Activated B cell treated with CpG ODN at 0.5 μM for 24 hours (primary cell): ENCODE measurements at places on chromosomes 6 and 20. TPM values are rescaled to one million over a fixed set of nuclear protein-coding genes. Genes with fewer than 3 reads are reported as not detected.
A peak's percentile ranks its signal among the peaks of the same experiment; 100 is the strongest.

The RHAG gene
- not detected in 2 replicates for total RNA-seq

The CRISP2 gene
- total RNA-seq, result not detected in 2 replicates

The TXNDC5 gene
- total RNA-seq, result 68.2 TPM in 2 replicates

The BTNL2 gene
- not detected in 2 replicates for total RNA-seq

The NKX2-2 gene
- total RNA-seq, result not detected in 2 replicates

The POPDC3 gene
- not detected in 2 replicates for total RNA-seq

- no peak overlapping the region for H3K4me3 ChIP-seq
- peaks cover 21% of the 10 kb centered on the region for H3K27me3 ChIP-seq
- no peak for DNase-seq
- no peaks in the 10 kb centered on the region for H3K4me1 ChIP-seq
Measured at GRCh38 chr20:45672765-45673164, 2.7 kb upstream of the WFDC11 start.

DNA sequence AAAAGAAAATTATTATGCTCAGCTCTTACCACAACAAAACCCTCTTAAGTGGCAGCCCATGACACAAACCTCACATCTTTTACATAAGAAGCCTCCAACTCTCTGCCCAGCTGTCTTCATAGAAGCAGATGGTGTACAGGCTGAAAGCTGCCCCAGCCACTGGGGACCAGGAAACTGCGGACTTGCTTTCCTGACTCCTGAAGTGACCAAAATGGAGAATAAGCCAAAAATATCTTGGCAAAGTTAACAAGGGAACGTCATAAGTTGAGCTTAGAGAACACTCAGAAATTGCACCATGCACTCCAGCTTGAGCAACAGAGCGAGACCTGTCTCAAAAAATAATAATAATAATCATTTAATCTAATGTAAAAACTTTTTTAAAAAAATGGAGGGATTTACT lies 160.3 kb upstream of the CDYL start:
- no peaks in the 10 kb centered on the region for H3K36me3 ChIP-seq
- no peaks in the 10 kb centered on the region for H3K4me1 ChIP-seq
- peaks cover 7% of the 10 kb centered on the region for H3K27me3 ChIP-seq

- no peaks in the 10 kb centered on the region for H3K4me1 ChIP-seq
- H3K27ac ChIP-seq, result no peak overlapping the region
- DNase-seq, result no peak
- no peaks in the 10 kb centered on the region for H3K27me3 ChIP-seq
- H3K4me3 ChIP-seq, result no peak overlapping the region
Measured at GRCh38 chr6:37320646-37321045, 33.1 kb upstream of the RNF8 start.

- no peaks in the 10 kb centered on the region for H3K36me3 ChIP-seq
- no peak overlapping the region for H3K4me3 ChIP-seq
- H3K27ac ChIP-seq, result no peak overlapping the region
Measured at GRCh38 chr20:12504779-12505178, 504.0 kb upstream of the SPTLC3 start.

DNA sequence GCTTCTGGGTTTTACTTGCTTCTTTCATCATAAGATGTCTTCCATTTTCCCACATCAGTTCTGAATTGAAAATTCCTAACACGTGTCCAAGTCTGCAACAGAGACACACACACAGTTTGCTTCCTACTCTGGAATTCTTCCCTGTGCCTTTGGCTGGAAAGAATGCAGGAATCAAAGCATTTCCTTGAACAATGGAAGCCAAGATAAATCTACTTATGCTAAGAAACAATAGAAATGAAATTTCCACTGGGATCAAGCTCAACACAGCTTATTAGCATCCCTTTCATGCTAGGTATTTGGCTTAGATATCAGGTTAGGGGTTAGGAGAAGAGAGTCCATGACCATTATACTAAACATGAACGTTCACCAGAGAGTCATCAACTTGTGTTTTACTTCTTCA lies 101.1 kb upstream of the SCAF8 start:
- peaks cover 18% of the 10 kb centered on the region for H3K27me3 ChIP-seq
- no peak overlapping the region for H3K4me3 ChIP-seq
- peaks cover 3% of the 10 kb centered on the region for H3K36me3 ChIP-seq
- H3K27ac ChIP-seq, result no peak overlapping the region
- DNase-seq, result no peak

- DNase-seq, result no peak
- H3K27ac ChIP-seq, result no peak overlapping the region
Measured at GRCh38 chr20:17910828-17911294, 57.7 kb downstream of the SNX5 start.

DNA sequence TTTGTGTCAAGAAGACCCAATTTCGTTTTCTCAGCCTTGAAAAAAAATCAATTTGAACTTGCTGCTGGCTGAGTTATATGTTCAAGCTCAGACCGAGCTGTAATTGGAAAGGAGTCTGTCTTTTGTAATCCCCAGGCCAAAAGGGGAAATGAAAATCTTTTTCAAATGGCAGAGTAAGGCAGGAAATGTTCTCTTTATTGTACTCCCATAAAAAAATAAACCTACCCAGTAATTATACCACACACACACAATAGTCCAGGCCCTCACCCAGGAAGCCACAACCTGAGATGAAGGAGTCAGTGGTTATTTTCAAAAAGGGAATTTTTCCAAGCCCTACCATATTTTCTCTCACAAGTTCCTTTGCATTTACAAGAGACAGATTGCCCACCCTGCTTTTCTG lies 45.3 kb downstream of the CLIC5 start:
- H3K4me1 ChIP-seq, result peaks cover 11% of the 10 kb centered on the region
- no peak overlapping the region for H3K4me3 ChIP-seq
- DNase-seq, result no peak
- no peaks in the 10 kb centered on the region for H3K27me3 ChIP-seq

DNA sequence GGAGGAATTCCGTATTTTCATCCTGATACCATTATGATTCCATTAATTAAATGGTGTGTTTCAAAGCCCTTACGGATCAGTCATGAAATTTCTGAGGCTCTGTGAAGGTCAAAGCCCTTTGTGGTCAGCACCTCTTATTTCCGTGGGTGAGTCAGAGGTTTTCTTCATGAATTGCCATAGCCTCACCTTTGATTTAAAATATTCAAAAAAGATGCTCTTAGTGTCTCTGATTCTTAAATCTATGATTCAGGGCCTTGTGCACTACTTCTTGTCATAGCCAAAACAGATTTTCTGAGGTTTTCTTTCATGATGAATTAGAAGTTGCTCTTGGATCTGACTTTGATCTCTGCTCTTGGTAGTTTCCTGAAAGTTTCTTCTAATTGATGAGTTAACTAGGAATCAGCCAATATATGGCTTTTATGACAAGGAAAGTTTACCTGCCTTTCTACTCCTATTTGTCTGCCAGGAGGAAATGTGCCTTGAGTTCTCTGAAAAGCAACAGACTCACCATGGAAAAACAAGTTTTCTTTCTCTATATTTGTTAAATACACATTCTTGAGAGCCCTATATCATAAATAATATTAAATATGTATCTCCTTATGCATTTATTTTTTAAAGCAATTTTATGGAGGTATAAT lies 613.0 kb downstream of the UTRN start:
- no peak for DNase-seq
- H3K4me3 ChIP-seq, result no peak overlapping the region
- H3K36me3 ChIP-seq, result peaks cover 2% of the 10 kb centered on the region

DNA sequence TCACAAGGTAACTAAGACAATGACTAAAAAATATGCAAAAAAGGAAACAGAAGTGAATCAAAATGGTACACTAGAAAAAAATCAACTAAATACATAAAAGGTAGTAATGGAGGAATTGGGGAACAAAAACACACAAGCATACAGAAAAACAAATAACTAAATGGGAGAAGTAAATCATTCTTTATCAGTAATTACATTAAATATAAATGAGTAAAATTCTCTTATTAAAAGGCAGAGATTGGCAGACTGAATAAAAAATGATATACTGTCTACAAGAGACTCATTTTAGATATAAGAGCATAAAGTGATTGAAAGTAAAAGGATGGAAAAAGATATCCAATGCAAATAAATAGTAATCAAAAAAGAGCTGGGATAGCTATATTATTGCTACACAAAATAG lies 39.4 kb upstream of the VEGFA start:
- no peak overlapping the region for H3K27ac ChIP-seq
- H3K36me3 ChIP-seq, result peaks cover 1% of the 10 kb centered on the region
- no peak for DNase-seq
- no peak overlapping the region for H3K4me3 ChIP-seq

- no peaks in the 10 kb centered on the region for H3K4me1 ChIP-seq
- H3K27me3 ChIP-seq, result peaks cover 12% of the 10 kb centered on the region
- no peak overlapping the region for H3K4me3 ChIP-seq
Measured at GRCh38 chr6:31375699-31376098, 18.7 kb upstream of the HLA-B start.

DNA sequence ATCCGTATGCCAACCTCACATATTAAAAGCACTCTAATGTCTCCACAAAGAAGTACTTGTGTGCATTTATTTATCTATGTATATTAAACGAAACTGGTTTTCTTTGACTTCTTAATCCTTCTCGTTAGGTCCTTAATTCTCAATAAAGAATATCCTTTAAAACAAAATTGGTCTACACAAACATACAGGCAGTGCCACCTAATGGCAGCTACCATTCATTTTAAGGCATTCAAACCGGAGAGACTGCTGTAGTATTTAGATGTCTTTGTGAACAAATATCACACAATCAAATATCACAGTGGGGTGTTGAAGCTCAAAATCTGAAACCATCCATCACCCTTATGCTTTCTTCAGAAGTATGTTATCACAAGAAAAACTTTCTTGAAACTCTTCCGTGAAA lies 96.6 kb upstream of the IRAK1BP1 start:
- no peaks in the 10 kb centered on the region for H3K4me1 ChIP-seq
- H3K4me3 ChIP-seq, result no peak overlapping the region
- no peaks in the 10 kb centered on the region for H3K36me3 ChIP-seq
- DNase-seq, result no peak
- H3K27me3 ChIP-seq, result no peaks in the 10 kb centered on the region

- no peak overlapping the region for H3K27ac ChIP-seq
- no peak for DNase-seq
- H3K4me3 ChIP-seq, result no peak overlapping the region
- peaks cover 32% of the 10 kb centered on the region for H3K27me3 ChIP-seq
- H3K36me3 ChIP-seq, result peaks cover 2% of the 10 kb centered on the region
Measured at GRCh38 chr6:159161839-159162238, 7.4 kb upstream of the FNDC1 start.

DNA sequence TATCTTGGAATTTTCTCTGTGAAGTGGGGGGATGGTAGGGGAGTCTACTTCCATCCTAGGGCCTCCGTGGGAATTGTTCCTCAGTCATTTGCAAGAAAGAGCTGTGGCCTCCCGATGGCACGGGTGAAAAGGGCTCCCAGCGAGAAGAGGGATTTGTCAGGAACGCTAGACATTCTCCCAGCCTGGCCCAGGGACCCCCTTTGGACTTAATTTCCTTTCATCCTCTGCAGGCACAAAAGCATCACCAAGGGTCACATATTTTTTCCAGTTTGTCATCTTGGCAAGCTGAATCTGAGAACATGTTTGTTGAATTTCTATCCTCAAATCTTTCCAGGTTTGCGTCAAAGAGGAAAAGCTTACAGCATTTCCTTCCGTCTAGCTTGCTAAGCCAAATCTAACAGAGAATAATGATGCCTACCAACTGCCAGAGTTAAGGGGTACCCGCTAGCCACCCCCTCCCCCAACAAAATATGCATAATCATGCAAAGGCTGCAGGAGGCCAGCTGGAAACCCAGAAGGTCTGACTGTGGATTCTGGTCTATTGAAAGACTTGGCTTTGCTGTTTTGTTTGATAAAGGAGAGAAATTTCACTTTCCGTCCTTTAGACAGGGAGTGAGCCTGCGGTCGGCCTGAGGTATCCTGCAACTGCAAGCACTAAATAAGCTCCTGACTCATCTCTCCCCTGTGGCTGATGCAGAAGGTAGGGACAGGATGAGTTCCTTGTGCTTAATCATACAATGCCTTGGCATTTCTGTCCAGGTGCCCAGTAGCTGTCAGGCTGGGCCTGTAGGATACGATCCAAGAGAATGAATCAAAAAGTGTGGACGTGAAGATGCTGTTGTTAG lies 23.1 kb downstream of the PSMG4 start:
- H3K36me3 ChIP-seq, result peaks cover 5% of the 10 kb centered on the region
- no peaks in the 10 kb centered on the region for H3K27me3 ChIP-seq
- DNase-seq, result no peak

GRCh38 chr6:16854986-16855385 lies 93.7 kb upstream of the ATXN1 start:
- DNase-seq, result no peak
- no peak overlapping the region for H3K27ac ChIP-seq
- H3K27me3 ChIP-seq, result peaks cover 12% of the 10 kb centered on the region
- no peak overlapping the region for H3K4me3 ChIP-seq
- no peaks in the 10 kb centered on the region for H3K36me3 ChIP-seq

DNA sequence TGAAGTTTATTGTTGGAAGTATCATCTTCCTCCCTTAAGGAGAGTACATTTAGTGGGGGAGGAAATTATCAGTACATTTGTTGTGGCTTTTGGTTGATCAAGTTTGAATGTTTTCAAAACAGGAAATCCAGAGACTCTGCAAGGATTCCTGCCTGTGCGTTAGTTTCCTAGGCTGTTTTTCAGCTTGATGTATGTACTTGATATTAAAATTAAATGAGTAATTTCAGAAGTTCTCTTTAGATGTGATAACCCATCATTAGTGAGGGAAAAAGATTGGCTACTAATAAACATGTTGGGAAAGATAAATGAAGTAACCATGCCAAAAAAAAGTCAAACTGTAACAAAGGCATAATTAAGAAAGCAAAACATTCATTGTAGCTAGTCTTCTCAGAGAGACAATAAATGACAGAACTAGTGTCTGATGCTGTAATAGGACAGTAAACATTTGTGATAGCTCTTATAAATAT lies 88.0 kb upstream of the TULP1 start:
- DNase-seq, result no peak
- H3K36me3 ChIP-seq, result peaks cover 13% of the 10 kb centered on the region
- no peak overlapping the region for H3K27ac ChIP-seq
- no peaks in the 10 kb centered on the region for H3K27me3 ChIP-seq
- H3K4me3 ChIP-seq, result no peak overlapping the region

- peaks cover 21% of the 10 kb centered on the region for H3K27me3 ChIP-seq
- peak; percentile 22 for DNase-seq
- H3K4me3 ChIP-seq, result peak overlapping the region; percentile 76
- H3K27ac ChIP-seq, result no peak overlapping the region
Measured at GRCh38 chr20:1225263-1225782, 521 bp upstream of the RAD21L1 start.

- H3K27me3 ChIP-seq, result peaks cover 5% of the 10 kb centered on the region
- no peak for DNase-seq
- H3K27ac ChIP-seq, result no peak overlapping the region
- H3K4me1 ChIP-seq, result no peaks in the 10 kb centered on the region
Measured at GRCh38 chr6:151112130-151112529, 127.6 kb upstream of the AKAP12 start.

DNA sequence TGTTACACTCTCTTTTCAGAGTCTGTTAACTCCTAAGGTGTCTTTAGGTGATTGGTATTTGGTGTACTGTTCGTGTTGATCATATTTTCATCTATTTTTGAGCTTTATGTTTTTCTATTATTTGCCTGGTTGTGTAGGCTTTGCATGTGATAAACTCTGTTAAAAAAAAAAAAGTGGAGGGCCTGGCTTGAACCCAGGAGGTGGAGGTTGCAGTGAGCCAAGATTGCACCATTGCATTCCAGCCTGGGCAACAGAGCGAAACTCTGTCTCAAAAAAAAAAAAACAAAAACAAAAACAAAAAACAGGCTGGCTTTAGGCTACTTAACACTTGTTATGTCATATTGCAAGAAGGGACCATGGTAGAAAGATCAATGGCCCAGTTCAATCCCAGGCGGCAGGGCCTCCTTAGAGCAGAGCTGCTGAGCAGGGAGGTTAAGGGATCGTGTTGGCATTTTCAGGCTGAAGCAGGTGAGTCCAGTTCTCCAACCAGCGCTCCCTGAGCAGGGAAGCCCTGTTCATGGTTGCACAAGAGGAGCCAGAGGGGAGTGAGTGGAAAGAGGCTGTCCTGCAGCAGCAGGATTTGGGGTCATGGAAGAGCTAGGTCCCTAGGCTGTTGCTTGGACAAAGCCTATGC lies 8.5 kb downstream of the PYGB start:
- H3K27ac ChIP-seq, result no peak overlapping the region
- H3K4me3 ChIP-seq, result no peak overlapping the region
- peaks cover 28% of the 10 kb centered on the region for H3K36me3 ChIP-seq
- no peaks in the 10 kb centered on the region for H3K4me1 ChIP-seq
